ENCODE measurements at places on chromosomes 5 and 9. TPM values are rescaled to one million over a fixed set of nuclear protein-coding genes. Genes with fewer than 3 reads are reported as not detected.

DNA sequence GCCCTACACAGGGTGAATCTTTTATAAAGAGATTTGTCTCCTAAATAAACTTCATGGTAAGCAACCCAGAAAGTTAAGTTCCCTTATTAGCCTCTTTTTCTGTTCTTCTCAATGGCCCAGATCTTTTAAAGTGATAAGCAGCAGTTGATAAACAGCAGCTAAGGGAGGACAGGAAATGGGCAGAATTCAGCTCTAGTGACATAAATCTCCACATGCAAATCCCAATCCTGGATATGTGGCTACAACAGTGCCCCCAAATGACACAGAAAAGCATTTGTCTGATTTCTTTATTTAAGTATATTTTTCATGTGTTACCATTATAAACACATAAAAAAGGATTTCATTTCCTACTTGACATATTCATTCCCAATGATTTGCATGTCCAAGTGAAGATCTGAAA is 199.0 kb downstream of the DTWD2 start:
- no peak for DNase-seq

The NTRK2 gene
- total RNA-seq: 2.3 TPM

The ARHGEF28 gene
- total RNA-seq: not detected

The JAKMIP2 gene
- 1.2 TPM for total RNA-seq

Measured in activated CD4-positive, alpha-beta T cell treated with anti-CD3 and anti-CD28 coated beads, Interleukin-2, amount 10 ng/mL, durations not matched to agents 24 days and 14 days (primary cell).